ENCODE measurements at places on chromosomes 6 and 20.

GRCh38 chr20:60820918-60821317 is 431.1 kb upstream of the CDH4 start:
- no peak for DNase-seq

GRCh38 chr6:154306696-154307095 is 49.9 kb downstream of the IPCEF1 start:
- DNase-seq = no peak

GRCh38 chr6:114200891-114201290 is 141.9 kb downstream of the HS3ST5 start:
- no peak for DNase-seq

DNA sequence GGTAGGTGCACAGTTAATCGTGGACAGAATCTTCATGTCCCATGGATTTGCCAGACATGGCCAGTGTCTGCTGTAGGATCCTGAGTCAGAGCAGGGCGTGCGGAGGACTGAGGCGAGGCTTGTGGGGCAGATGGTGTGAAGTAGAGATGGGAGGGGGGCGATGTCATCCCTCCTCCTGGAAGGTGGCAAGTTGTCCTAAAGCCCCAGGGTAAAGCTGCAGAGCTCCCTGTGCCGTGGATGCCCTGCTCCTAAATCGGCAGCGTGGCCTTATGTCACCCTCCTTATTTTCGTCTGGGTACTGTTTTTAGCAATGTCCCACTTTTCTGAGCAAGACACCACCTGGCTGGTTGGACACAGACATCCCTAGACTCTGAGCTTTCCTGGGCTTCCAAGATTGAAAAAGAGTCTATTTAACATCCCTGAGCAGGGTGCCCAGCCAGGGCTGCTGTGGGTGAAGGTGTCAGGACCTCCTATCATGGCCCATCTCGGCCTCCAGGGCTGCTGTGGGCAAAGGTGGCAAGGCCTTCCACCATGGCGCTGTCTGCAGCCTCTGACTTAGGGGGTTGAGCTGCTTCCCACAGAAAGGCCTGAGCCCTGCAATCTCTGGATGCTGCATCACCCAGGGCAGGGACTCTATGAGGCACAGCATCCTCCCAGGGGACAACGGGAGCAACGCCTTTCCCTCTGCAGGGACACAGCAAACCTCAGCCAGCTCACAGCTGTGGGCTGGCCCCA is 145.4 kb downstream of the TTLL2 start:
- DNase-seq = no peak

GRCh38 chr20:58515233-58516212 is at the start of gene APCDD1L:
Gene APCDD1L, minus strand, starts transcription at chr20:58515399. Its CDS starts 692 bp downstream, at chr20:58514707.
- DNase-seq = no peak

- DNase-seq = no peak
Measured at GRCh38 chr20:1269235-1269634, 3.1 kb downstream of the SNPH start.

DNA sequence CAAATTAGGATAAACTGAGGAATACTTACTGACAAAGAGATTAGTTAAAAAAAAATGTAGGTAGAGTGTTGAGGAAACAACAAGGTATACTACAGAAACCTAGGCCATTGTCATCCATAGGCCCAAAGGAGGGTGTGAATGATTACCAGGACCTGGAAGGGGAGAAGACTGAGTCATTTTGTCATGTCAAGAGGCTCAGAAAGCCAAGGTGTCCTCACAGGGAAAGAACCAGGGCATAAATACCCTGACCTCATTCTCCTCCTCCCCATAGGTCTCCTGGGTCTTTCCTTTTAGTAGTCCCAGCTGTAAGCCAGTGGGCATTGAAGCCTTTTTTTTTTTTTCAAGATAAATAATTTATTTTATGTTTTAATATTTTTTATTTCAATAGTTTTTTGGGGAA is 582.1 kb upstream of the JAG1 start:
- DNase-seq = no peak

DNA sequence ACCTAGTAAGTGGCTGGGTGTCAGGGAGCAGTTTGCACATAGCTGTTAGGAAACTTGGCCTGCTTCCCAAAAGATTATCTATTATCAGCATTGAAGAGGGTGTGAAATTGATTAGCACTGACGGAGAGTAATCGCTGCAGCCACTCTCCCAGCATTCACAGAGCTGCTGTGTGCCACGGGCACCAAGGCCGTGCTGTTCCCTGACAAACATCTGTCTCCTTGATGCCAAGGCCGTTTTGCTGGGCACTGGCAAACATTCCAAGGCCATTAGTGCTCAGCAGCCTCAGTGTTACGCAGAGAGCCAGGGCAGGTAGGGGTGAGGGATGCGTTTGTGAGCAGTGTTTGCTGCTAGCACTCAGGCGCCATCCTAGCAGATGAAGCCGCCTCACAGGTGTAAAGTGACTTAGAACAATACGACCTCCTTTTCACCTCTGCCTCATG is 57.7 kb upstream of the VSTM2L start:
- DNase-seq = no peak

GRCh38 chr6:4640139-4640538 is 136.1 kb upstream of the CDYL start:
- no peak for DNase-seq

GRCh38 chr6:112842330-112842685 is 495.2 kb downstream of the RFPL4B start:
- no peak for DNase-seq

- no peak for DNase-seq
Measured at GRCh38 chr6:76532647-76533046, 460.2 kb upstream of the IMPG1 start.

DNA sequence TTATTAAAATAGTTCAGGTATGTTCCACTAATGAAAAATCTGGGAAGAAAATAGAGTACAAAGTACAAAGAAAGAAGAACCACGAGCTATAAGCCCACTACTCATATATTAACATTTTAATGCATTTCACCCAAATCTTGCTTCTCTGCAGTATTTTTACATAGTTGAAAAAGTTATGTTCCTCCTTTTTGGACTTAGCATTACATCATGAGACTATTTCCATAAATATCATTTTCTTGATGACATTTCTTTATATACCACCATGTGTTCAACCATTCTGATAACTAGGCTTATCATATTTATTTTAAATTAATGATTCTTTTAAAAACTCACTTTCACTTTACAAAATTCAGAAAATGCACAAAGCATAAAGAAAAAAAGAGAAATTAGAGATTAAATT is 3.0 kb downstream of the IPCEF1 start:
- DNase-seq = no peak

DNA sequence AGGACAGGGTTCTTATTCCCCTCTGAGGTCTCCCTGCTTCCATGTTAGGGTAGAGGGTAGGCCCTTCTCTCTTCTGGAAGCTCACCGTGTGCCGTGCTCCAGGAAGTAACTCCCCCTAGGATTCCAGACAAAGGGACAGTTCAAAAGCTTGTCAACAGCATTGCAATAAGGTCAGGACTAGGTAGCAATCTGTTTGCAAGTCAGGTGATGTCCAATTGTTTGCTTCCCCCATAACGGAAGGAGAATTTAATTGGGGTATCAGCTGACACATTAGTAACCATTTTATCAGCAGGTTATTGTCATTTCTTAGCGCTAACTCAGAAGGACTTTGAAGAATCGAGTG is 41.9 kb downstream of the SYNJ2 start:
- no peak for DNase-seq

GRCh38 chr6:21953831-21954801 is 342.7 kb downstream of the PRL start:
- no peak for DNase-seq

- DNase-seq = no peak
Measured at GRCh38 chr20:59765599-59766177, 161.3 kb downstream of the PHACTR3 start.

DNA sequence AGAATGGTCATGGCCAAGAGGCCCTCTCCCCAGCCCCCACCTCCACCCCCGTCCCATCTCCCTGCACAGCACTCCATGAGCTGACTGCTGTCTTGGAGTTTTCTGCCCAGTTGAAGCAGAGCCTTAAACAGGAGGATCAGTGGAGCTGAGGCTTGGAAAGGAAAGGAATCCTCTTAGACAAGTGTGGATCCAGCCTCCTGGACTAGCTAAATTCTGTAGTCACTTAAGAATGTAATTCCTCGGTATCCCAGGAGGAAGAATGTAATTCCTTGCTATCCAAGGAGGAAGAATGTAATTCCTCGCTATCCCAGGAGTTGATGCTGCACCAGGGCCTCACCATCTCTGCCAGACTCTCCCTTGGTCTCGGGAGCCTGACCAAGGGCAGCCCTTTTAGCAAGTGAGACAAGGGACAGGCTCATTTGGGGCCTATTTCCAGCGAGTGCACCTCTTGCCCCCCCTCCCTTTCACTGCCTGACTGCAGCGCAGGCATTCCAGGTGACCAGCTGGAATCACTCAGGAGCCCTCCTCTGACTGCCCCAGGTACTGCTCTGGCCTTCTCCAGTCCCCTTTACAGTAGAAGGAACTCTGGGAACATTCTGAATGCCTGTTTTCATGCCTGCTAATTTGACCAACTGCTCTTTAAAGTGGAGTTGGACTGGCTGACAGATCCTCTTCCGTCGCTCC is 76.2 kb downstream of the TCP11 start:
- DNase-seq = no peak

- DNase-seq = no peak
Measured at GRCh38 chr6:41353333-41353732, 17.9 kb downstream of the NCR2 start.

DNA sequence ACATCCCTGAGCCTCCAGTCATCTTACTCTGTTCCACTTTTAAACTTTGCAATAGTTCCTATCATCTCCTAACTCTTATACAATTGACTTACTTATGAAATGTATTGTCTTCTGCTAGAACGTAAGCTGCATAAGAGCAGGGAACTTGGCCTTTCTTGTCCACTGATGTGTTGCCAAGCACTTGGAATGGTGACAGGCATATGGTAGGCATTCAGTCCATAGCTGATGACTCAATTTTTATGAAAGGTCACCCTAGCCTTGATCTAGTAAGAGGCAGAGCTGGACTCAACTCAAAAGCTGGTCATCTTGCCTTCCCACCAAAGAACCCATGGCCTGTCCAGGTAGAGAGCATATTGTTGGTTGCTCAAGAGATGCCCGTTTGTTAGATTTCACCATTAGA is 82.4 kb upstream of the FAM184A start:
- no peak for DNase-seq

GRCh38 chr20:17675519-17676377 is 6.3 kb downstream of the RRBP1 start:
- DNase-seq = no peak

Data from stimulated activated CD4-positive, alpha-beta T cell treated with anti-CD3 and anti-CD28 coated beads, TNF-alpha, amount 100 ng/mL, for 1 hour (primary cell).